DMS53 (cell line): ENCODE measurements at places on chromosomes 4 and X.

GRCh38 chr4:149534779-149535178 lies 280.9 kb downstream of the IQCM start:
- no peak for DNase-seq

GRCh38 chr4:42248972-42249371 lies 96.5 kb upstream of the BEND4 start:
- no peak for DNase-seq

- peak; percentile 86 for DNase-seq
Measured at GRCh38 chrX:12988797-12989196, 13.9 kb downstream of the TMSB4X start.

DNA sequence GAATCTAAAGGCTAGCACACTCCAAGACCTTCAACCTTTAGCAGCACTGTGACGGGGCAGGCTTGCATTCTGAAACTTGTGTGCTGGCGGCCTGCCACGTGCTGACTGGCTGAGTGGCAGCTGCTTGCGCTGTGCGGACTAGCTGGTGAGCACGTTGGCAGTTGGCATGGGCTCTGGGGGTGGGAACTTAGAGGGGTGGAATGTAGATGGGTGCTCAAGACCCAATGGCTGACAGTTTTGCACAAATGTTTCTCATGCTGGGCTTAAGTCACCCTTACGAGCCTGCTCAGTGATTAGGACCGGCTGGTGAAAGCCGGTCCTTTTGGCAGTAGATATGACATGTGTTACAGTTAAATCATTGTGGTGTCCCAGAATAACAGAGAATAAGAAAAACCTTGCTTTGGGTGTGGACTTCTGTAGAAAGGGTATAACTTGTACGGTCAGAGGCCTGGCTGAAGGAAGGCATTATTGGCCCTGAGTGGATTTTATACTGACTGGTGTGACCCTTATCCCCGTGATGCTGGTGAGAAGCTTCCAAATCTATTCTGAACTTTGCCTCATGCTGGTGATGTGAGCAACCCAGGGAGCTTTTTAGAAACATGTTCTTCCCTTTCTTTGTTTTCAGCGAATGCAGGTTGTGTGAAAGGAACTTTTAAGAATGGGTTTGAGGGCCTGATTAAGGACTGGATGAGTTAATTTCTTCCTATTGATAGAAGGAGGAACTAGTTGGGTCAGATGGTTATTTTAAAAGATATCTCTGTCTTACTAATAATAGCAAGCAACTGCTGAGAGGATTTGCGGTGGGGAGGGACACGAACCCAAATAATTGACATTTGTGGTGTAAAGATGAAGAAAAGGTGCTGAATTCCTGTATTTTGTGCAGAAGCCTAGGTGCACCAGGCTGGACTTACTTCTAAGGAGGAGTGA lies 107.4 kb upstream of the SLC4A4 start:
- no peak for DNase-seq

DNA sequence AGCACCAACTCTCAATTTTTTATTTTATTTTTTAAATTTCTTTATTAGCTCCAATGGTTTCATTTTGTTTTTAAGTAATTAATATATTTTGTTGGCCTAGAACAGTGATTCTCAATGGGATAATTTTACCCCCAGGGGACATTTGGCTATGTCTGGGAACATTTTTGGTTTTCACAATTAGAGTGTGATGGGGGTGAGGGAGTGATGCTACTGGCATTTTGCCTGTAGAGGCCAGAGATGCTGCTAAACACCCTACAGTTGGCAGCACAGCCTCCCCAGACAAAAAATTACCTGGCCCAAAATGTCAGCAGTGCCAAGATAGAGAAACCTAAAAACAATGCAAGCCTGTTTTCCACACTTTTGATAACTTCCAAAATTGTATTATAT lies 64.6 kb downstream of the HHIP start:
- DNase-seq: no peak

- no peak for DNase-seq
Measured at GRCh38 chr4:78222575-78223186, 165.6 kb downstream of the FRAS1 start.

- DNase-seq: no peak
Measured at GRCh38 chrX:17632942-17633341, 104.4 kb upstream of the SCML1 start.

DNA sequence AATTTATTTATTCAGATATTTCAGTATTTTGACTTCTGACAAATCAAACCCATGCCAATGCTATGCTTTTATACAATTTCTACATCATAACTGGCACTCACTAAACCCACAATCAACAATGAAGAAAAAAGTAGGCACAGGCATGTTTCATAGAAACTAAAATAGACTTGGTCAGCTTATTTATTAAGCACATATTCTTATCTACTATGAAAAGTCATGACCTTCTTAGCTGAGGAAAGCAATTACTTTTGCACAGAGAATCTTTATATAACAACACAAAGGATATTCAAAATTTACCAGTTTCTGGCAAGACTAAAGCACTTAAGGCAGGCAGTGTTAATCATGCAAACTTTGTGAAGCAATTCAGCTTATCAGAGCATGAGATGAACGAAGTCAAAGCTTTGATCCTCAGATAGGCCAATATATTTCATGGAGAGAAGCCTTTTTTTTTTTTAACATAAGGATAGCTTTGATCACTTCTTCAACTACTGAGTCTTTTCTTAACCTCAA lies 490.6 kb downstream of the INPP4B start:
- DNase-seq: no peak

DNA sequence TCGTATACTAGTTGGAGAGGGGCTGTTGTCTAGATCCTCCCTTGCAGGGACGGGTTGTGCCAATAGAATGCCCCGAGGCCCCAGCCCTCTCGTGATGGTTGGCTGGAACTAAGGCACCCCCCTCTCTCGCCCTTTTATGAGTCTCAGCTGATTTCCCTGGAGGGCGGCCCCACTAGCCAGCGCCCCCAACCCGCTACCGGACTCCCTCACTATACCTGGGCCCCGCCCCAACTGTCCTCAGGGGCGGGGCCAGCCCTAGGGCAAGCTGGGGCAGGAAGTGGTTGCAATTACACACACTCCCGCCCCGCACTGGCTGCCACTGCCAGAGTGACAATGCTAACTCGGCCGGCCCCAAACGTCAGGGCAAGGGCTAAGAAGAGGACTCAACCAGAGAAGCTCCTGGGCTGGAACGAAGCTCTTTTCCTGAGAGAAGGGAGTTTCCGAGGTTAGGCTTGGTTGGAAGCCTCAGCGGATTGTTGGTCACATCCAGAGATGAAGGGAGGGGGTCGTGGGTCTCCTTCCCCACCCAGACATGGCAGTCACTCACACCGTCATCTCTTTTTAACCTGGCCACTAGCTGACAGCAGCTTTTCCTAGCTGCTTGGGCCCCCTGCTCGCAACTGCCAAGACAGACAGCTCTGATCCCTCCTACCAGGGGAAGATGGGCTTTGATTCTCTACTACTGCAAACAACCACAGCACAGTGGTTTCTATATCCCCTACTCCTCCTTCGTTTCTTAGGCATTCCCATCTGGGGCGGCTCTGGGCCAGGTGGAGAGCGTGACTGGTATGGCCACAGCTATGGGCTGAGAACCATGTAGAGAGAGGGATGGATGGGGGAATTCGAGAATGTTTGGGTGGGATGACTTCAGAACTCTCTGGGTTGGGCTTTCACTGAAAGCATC lies 21.0 kb upstream of the BCORL1 start:
- DNase-seq: peak; percentile 91

DNA sequence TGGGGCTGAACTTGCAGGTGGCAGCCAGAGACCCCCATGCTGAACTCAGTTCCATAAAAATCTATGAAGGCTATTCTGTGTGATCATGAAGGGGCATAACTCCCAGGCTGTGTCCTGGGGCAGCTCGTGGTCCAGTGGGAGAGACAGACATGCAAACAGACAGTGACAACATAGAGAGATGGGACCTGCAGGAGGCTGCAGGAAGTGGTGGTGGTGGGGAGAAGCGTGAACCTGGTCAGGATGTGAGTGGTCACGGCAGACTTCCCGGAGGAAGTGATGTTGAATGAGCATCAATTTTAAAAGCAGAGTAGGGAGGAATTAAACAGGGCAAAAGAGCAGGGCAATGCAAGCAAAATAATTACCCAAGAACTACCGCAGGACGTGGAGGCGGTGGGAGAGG lies 23.2 kb upstream of the SORCS2 start:
- DNase-seq: no peak

- DNase-seq: no peak
Measured at GRCh38 chr4:151792995-151793394, 32.2 kb upstream of the GATB start.

DNA sequence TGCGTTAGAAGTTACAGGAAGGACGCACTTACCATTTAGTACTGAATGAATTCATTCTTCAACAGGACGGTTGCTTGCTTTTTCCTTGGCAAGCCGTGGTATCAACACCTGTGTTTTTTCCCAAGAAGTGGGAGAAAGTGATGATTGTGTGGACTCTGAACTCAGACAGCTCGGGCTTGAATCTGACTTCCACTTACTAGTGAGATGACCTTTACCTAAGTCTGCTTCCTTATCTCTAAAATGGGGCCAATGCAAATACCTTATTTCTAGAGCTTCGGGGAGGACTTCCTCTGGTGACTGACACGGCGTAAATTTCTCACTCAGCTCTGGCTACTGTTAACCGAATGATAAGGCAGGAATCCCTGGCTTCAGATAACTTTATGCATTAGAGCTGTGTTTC lies 146.8 kb upstream of the RBPJ start:
- no peak for DNase-seq

- peak; percentile 30 for DNase-seq
Measured at GRCh38 chr4:27429364-27429871, 568.8 kb downstream of the STIM2 start.
